ENCODE measurements at places on chromosomes 3 and 15. TPM values are rescaled to one million over a fixed set of nuclear protein-coding genes. Genes with fewer than 3 reads are reported as not detected.

DNA sequence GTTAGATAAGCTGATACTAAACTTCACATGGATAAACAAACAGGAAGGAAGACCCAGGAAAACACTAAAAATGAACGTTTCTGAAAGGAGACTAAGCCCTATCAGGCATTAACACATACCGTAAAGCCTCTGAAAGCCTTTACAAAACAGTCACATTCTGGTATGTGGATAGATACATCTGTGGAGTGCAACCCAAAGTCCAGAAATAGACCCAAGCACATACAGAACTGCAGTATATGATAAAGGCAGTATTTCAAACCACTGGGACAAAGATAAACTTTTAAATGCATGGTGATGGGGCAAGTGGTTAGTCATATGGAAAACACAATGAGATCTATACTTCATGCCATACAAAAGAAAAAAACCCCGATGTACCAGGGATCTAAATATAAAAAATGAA, 26.0 kb downstream of the DCBLD2 start:
- H3K36me3 ChIP-seq = no peaks in the 10 kb centered on the region
- DNase-seq = no peak
- H3K27me3 ChIP-seq = no peaks in the 10 kb centered on the region
- H3K4me1 ChIP-seq = peaks cover 5% of the 10 kb centered on the region

GRCh38 chr3:54856271-54856670, 71.6 kb downstream of the LRTM1 start:
- H3K4me1 ChIP-seq = no peaks in the 10 kb centered on the region
- H3K27me3 ChIP-seq = no peaks in the 10 kb centered on the region

GRCh38 chr3:194270627-194271459, 80.3 kb downstream of the CPN2 start:
- no peak for DNase-seq
- H3K4me1 ChIP-seq = peaks cover 4% of the 10 kb centered on the region
- no peaks in the 10 kb centered on the region for H3K36me3 ChIP-seq
- H3K27ac ChIP-seq = no peak overlapping the region
- no peak overlapping the region for H3K4me3 ChIP-seq
- H3K27me3 ChIP-seq = peaks cover 20% of the 10 kb centered on the region

GRCh38 chr3:181056136-181056732, 66.7 kb upstream of the DNAJC19 start:
- DNase-seq = no peak
- no peak overlapping the region for H3K4me3 ChIP-seq
- H3K4me1 ChIP-seq = no peaks in the 10 kb centered on the region
- no peak overlapping the region for H3K27ac ChIP-seq
- H3K27me3 ChIP-seq = no peaks in the 10 kb centered on the region

DNA sequence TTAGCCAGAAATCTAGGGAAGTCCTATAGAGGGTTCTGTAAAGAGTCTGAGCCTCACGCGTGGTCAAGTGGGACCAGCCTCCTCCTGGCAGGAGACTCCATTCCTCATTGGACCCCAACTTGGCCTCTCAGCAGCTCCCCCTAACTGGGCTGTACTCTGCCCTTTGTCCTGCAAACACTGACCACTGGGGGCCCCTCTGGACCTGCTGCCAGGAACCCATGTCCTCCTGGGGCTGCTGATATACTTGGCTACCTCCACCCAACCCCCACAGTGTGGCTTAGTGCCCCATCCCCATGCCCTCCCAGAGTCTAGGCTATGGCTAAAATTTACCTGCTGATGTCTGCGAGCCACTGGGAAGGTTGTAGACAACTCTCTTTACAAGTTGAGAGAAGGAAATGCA, 62.7 kb downstream of the UBP1 start:
- no peak overlapping the region for H3K4me3 ChIP-seq
- no peak overlapping the region for H3K27ac ChIP-seq
- no peaks in the 10 kb centered on the region for H3K36me3 ChIP-seq
- DNase-seq = no peak
- no peaks in the 10 kb centered on the region for H3K27me3 ChIP-seq

GRCh38 chr3:13069495-13069894, 3.7 kb downstream of the IQSEC1 start:
- peaks cover 8% of the 10 kb centered on the region for H3K27me3 ChIP-seq
- no peaks in the 10 kb centered on the region for H3K36me3 ChIP-seq
- H3K4me3 ChIP-seq = peak overlapping the region; percentile 13
- DNase-seq = peak; percentile 59
- H3K27ac ChIP-seq = peak overlapping the region; percentile 87
- peaks cover 44% of the 10 kb centered on the region for H3K4me1 ChIP-seq

DNA sequence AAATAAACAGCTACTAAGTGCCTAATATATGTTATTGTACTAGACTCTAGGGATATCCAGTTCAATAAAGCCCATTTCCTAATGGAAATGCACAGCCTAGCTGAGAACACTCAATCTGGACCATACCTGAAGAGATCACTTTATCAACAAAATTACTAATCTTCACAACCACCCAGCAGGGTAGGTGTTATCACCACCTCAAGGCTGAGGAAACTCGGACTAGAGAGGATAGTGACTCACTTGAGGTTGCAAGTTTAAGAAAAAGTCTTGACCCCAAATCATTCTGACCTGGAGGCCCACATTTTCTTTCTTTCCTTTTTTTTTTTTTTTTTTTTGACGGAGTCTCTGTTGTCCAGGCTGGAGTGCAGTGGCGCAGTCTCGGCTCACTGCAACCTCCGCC, 3.1 kb upstream of the FMN1 start:
- H3K4me1 ChIP-seq = peaks cover 30% of the 10 kb centered on the region
- no peak for DNase-seq
- H3K27me3 ChIP-seq = peaks cover 57% of the 10 kb centered on the region
- no peak overlapping the region for H3K27ac ChIP-seq
- no peak overlapping the region for H3K4me3 ChIP-seq

DNA sequence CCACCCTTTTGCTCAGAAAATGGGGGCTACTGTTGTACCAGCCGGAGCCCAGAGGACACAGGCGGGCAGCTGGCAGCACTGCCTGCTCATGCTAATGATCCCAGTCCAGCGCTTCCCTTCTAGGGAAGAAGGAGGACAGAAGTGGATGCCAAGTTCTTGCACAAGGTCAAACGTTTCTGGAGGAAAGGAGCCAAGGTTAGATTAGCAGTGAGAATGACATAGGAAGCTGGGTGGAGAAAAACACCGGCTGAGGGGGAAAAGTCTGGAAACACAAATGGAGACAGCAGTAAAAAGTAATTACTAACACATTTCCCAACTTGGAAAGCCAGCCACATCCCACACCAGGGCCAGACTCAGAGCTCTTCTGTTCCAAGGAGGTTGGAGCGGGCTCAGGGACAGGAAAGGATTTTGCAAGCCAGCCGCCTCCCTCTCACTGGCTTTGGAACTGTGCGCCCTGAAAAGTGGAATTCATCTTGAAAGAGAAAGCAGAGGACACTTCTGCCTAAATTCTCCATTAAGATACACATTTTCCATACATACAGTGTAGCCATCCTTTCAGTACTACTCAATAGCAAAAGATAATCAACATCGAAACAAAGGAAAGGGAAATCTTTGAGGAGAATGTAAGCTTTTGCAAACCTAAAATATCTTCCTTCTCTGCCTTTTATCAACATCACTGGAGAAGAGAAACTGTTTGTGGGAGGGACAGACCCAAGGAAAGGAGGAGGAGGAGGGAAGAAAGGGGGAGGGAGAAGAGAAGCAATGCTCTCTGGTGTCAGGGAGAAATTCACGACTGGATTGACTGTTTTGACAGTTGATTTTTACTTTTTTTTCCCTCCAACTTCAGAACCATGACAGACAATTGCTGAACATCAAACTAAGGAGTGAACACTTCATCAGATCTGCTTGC, 133.6 kb downstream of the CD47 start:
- peaks cover 35% of the 10 kb centered on the region for H3K4me1 ChIP-seq
- DNase-seq = no peak
- peaks cover 11% of the 10 kb centered on the region for H3K27me3 ChIP-seq

- H3K4me3 ChIP-seq = no peak overlapping the region
- no peaks in the 10 kb centered on the region for H3K36me3 ChIP-seq
- peaks cover 4% of the 10 kb centered on the region for H3K4me1 ChIP-seq
- DNase-seq = no peak
Measured at GRCh38 chr3:60325610-60326170, 925.6 kb downstream of the FHIT start.

DNA sequence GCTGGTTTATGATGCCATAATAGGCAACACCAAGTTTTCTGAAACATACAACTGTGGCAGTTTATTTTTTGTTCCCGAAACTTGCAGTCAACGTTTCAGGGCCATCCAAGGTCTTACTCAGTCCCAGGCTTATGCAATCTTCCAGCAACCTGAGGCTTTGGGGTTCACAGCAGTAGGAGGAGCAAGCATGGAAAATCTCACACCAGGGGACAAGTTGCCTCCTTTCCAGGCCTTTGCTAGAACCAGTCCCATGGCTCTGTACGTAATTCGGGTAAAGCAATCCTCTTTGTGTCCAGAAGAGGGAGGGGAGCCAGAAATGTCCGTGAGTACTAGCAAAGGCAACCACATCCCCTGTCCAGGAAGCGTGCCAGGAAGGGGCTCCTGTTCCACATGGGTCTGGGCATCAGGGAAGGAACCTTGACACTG, 4.7 kb upstream of the FAM240A start:
- DNase-seq = no peak
- H3K36me3 ChIP-seq = no peaks in the 10 kb centered on the region
- H3K4me1 ChIP-seq = no peaks in the 10 kb centered on the region
- peaks cover 8% of the 10 kb centered on the region for H3K27me3 ChIP-seq
- H3K4me3 ChIP-seq = no peak overlapping the region

- no peak for DNase-seq
- H3K4me3 ChIP-seq = no peak overlapping the region
- no peak overlapping the region for H3K27ac ChIP-seq
- H3K36me3 ChIP-seq = peaks cover 49% of the 10 kb centered on the region
- no peaks in the 10 kb centered on the region for H3K27me3 ChIP-seq
- peaks cover 30% of the 10 kb centered on the region for H3K4me1 ChIP-seq
Measured at GRCh38 chr3:189389346-189389745, 217.6 kb downstream of the TPRG1 start.

- no peak overlapping the region for H3K27ac ChIP-seq
- H3K4me3 ChIP-seq = no peak overlapping the region
- H3K36me3 ChIP-seq = no peaks in the 10 kb centered on the region
- H3K4me1 ChIP-seq = no peaks in the 10 kb centered on the region
- peaks cover 2% of the 10 kb centered on the region for H3K27me3 ChIP-seq
- no peak for DNase-seq
Measured at GRCh38 chr3:98209244-98209643, 42.7 kb downstream of the OR5H15 start.

DNA sequence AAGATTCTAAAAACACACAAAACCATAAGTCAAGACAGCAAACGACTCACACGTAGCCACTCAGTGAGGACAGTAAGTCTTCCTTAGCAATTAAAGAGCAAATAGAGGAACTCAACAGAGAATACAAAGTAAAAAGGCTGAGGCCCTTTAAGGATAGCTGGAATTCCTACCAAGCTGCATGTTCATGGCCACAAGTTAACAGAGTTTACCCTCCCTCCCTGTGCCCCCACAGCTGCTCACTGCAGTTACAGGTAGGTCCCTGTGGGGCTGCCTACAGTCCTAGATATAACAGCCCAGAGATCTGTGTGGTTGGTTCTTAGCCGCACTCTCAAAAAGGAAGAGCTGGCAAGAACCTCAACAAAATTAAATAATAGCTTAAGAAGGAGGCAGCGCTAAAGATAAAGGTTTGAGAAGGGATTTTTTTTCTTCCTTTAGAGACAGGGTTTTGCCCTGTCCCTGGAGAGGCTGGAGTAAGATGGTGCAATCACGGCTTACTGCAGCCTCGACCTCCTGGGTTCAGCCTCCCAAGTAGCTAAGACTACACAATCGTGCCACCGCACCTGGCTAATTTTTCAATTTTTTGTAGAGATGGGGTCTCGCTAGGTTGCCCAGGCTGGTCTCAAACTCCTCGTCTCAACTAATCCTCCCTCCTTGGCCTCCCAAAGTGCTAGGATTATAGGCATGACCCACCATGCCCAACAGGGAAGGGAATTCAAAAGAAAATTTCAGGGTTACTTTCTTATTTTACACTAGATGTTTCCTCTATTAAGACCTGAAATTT, 19.3 kb downstream of the SFMBT1 start:
- no peaks in the 10 kb centered on the region for H3K27me3 ChIP-seq
- H3K4me1 ChIP-seq = peaks cover 34% of the 10 kb centered on the region
- no peak overlapping the region for H3K27ac ChIP-seq
- DNase-seq = no peak
- H3K4me3 ChIP-seq = no peak overlapping the region
- H3K36me3 ChIP-seq = peaks cover 8% of the 10 kb centered on the region

DNA sequence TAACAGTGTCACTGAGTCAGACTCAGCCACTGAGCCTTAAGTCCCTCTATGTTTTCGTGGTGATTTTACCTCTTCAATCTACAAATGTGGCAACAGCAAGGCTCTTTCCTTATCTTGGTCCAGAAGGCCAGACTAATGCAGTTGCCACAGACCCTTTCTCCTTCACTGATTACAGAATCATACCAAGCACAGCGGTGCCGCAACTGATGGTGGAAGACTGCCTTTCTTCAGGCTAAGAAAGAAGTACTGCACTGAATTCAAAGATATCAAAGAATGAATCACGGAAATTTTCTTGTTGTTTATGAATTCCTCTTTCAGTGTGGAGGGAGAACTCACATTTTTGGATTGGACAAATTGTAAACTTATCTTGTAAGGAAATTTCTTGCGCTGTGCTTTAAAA, 18.6 kb downstream of the DCP1A start:
- no peaks in the 10 kb centered on the region for H3K27me3 ChIP-seq
- H3K27ac ChIP-seq = no peak overlapping the region
- peaks cover 8% of the 10 kb centered on the region for H3K4me1 ChIP-seq
- DNase-seq = no peak
- no peak overlapping the region for H3K4me3 ChIP-seq
- H3K36me3 ChIP-seq = peaks cover 34% of the 10 kb centered on the region

- no peaks in the 10 kb centered on the region for H3K27me3 ChIP-seq
- peak overlapping the region; percentile 87 for H3K4me3 ChIP-seq
- H3K36me3 ChIP-seq = peaks cover 19% of the 10 kb centered on the region
- peaks cover 58% of the 10 kb centered on the region for H3K4me1 ChIP-seq
- no peak for DNase-seq
Measured at GRCh38 chr15:65791335-65792137, 557 bp downstream of the DENND4A start.

GRCh38 chr3:21392526-21392925, 358.5 kb downstream of the ZNF385D start:
- H3K4me3 ChIP-seq = no peak overlapping the region
- H3K27ac ChIP-seq = no peak overlapping the region
- H3K4me1 ChIP-seq = no peaks in the 10 kb centered on the region

DNA sequence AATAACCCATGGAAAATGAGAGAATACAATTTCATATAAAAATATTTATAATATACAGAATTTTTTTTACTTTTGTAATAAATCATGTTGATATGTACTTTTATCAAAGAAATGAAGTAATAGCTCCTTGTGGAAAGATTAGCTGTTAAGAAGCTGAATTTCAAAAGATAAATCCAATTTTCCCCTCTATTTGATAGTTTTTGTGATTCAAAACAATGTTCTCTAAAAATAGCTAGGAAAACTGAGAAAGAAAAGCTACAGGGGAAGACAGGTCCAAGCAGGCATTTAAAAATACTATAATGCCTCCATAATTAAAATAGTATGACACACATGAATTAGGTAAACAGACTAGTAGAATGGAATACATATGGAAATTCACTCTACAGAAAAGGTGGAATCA, 44.9 kb downstream of the SCAPER start:
- no peaks in the 10 kb centered on the region for H3K27me3 ChIP-seq
- no peak overlapping the region for H3K27ac ChIP-seq
- no peak overlapping the region for H3K4me3 ChIP-seq
- no peak for DNase-seq
- peaks cover 18% of the 10 kb centered on the region for H3K4me1 ChIP-seq
- H3K36me3 ChIP-seq = peaks cover 22% of the 10 kb centered on the region

NAALADL2 gene
- not detected for total RNA-seq

TNFSF10 gene
- 54.8 TPM for total RNA-seq

ATP13A5 gene
- not detected for total RNA-seq

GABPB1 gene
- total RNA-seq = 69.5 TPM

GOLGA8B gene
- total RNA-seq = 215 TPM

GATM gene
- 3.2 TPM for total RNA-seq

Data from activated T-helper 2 cell treated with anti-CD3 and anti-CD28 coated beads, Interferon-gamma antibody, Interleukin-2, Interleukin-4, amounts not matched to agents 10 μg/mL and 5 μg/mL and 100 μg/mL, durations not matched to agents 14 hours and 24 hours and 36 hours (primary cell).